NCI-H2227 treated with DMSO at 0.1 percent for 48 hours (cell line): ENCODE measurements at places on chromosomes 1 and 21.

DNA sequence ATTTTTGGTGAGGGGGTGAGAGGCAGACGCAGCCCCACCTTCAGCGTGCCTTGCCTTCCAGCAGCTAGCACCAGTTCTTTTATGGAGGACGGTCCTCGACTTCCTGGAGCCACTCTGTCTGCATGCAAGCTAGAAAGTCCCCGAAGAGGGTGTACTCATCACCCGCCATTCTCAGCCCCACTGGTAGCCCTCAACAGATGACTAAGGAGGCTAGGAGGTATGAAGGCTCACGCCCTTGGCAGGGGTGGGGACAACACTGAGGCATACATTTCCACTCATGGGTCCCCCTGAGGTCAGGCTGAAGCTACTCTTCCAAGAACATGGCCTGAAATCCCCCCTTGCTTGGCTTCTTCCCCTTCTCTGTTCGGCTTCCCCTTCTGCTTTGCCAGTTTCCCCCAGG, 8.9 kb upstream of the PTPRF start:
- DNase-seq, result no peak

DNA sequence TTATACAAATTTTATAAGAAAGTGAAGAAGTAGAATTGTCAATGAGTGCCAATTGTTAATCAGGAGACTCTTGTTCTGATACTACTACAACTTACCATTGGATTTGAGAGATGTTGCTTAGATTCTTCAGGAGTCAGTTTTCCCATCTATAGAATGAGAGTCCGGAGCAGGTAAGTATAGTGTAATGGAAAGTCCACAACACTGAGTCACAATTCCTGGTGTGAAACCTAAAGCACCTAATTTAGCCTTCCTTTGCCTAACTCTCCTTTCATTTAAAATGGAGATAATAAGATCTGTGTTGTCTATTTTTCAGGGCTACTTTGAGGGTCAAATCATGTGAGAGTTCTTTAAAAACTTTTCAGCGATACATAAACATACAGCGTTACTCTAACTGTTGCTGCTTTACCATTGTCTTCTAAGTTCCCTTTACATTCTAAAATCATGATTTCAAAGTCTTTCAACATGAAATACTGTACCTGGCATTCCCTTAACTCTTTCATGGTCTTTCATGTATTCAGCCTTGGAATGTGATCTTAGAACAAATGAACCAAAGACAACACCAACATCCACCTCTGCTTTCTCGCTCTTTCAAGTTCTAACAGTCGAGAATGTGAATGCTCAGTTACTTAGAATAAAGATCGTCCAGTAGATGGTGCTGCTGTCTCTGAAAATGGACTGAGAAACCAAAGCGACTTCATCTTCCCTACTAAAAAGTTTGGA, 90.9 kb downstream of the SLC30A10 start:
- peak; percentile 62 for DNase-seq

GRCh38 chr1:230922620-230923019, 54.3 kb upstream of the C1orf198 start:
- DNase-seq, result no peak

GRCh38 chr1:207346513-207346912, 25.0 kb downstream of the CD55 start:
- no peak for DNase-seq

GRCh38 chr1:26459573-26460031, 12.6 kb upstream of the HMGN2 start:
- no peak for DNase-seq

DNA sequence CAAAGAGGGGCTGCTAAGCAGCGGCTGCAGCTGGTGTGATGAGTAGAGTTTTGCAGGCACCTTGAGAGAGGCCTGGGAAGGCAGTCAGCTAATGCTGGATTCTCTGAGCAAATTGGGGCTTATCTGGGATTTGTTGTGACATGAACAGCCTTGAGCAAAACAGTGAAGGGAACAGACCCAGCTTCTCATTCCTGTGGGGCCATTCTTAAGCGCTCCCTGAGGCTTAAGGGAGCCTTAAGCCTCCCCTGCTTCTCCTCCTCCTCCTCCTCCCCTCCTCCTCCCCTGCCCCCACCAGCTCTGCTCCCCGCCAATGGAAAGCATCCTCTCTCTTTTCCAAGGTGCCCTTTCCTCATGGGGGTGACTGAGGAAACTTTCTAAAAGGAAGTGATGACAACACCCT, 21.3 kb downstream of the HMGCS2 start:
- DNase-seq, result no peak

- no peak for DNase-seq
These were observed 11.3 kb downstream of the CLCNKB start for GRCh38 chr1:16054598-16055540.

DNA sequence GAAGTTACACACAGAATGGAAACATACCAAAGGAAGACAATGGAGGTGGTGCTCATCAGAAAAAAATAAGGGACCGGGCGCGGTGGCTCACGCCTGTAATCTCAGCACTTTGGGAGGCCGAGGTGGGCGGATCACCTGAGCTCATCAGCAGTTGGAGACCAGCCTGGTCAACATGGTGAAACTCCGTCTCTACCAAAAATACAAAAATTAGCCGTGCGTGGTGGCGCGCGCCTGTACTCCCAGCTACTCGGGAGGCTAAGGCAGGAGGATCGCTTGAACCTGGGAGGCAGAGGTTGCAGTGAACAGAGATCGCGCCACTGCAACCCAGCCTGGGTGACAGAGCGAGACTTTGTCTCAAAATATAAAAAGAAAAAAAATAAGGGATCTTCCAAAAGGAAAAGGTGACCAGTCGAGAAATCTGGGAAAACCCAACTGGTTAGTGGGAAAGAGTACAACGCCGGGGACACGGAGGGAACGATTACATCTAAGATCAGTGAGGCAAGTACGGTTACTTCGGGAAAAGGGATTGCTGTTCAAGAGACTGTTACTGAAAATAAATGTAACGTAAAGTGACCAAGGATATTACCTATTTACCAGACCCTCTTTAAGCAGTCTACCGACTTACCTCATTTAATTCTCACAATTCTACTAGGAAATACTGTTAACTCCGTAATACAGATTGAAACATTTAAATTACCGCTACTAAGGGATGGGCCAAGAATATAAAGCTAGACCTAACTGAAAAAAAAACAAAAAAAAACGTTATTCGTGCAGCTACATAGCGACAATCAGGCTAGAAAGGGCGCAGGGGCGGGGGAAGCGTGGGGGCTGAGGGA, 822 bp downstream of the CCT3 start:
- DNase-seq, result no peak

DNA sequence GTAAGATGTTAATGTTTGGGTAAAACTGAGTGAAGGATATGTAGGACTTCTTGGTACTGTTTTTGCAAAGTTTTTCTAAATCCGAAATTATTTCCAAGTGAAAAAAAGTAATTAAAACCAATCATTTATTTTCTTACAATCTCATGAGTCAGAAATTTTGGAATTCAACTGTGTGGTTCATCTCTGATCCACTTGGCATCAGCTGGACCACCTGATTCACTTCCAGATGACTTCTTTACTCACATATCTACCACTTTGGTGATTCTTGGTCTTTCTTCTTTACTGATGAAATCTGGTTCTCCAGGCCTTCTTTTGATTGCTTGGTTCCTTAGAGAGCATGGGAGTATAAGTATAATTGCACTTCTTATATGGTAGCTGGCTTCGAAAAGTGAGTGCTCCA, 254.9 kb upstream of the CACYBP start:
- no peak for DNase-seq

GRCh38 chr1:36560177-36560576, 77.5 kb upstream of the CSF3R start:
- no peak for DNase-seq

DNA sequence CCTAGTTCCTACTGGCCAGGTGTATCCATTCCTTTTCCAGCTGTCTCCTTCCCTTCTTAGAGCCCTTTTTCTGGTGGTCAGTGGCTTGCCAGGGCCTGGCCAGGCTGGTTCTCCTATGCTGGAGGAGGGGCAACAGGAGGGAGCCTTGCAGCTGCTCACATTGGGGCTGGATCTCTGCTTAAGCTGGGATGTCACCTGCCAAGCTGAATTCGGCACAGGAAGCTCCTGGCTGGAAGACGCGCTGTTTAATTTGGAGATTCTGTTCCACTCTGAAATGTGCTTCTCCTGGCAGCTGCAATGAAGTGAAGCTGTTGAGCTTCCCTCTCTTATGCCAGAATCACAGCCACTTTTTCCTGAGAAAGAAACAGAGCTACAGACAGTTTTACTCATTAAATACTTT, 56.0 kb upstream of the POU3F1 start:
- DNase-seq, result no peak
